ENCODE measurements at places on chromosomes 12 and 14.
A peak's percentile ranks its signal among the peaks of the same experiment; 100 is the strongest.

DNA sequence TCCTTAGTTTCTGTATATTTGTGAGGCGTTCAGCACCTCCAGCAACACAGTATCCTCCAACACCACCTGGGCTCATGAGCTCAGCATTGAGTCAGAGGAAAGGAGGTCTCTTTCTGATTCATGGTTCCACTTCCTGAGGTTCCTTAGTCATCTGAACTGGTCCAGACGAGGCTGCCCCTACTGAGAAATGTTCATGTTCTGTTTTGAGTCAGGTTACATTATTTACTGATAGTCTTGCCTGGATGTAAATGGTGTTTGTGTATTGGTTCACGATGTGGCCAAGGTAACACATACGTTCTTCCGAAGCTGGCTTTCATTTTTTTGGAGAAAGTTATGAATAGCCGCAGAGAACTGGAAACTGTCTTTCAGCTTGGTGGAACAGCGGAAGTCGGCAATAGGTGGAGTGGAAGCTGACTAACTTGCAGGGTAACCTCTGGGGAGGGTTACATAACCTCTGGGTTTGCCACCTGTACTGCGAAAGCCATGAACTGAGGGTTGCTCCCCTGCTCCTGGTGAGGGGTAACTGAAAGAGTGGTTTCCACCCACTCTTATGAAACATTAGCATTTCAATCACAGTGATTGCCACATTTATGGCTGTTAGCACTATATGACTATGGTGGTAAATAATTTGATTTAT is 42.2 kb upstream of the MANSC4 start:
- no peak for DNase-seq

DNA sequence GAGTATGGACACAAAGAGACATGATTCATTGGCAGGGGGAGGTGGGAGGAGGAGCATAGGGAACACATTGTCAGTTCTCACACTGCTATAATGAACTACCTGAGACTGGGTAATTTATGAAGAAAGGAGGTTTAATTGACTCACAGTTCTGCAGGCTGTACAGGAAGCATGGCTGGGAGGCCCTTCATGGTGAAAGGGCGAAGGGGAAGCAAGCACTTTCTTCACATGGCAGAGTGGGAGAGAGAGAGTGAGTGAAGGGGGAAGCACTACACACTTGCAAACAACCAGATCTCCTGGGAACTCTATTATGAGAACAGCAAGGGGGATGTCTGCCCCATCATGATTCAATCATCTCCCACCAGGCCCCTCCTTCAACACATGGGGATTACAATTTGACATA is 391.8 kb downstream of the BMP4 start:
- DNase-seq = no peak

- no peak for DNase-seq
Observed at GRCh38 chr12:119576915-119577314, 16.7 kb upstream of the TMEM233 start.

DNA sequence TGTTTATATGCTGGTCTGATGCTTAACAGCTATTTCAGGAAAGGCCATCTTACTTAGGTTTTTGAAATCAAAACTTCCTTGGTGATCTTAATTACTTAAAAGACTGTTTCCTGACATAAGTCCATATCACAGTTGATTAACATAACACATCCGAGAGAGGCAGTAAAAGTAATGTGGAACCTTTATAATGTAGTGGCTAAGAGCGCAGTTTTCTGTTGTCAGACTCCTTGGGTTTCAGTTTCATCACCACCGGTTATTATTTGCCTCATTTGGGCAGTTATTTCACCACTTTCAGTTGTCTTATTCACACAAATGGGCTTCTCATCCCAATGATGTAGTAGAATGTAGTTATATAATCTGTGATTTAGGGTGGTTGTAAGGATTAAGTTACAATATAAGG is 30.9 kb downstream of the TBC1D15 start:
- peak; percentile 87 for DNase-seq

GRCh38 chr12:1922075-1922709 is 3.7 kb upstream of the CACNA2D4 start:
- DNase-seq = no peak

- DNase-seq = no peak
Observed at GRCh38 chr12:7872566-7873319, at the start of gene SLC2A14. SLC2A14 (minus strand) TSS chr12:7872915; CDS start chr12:7869880, 3,035 bp downstream.

- DNase-seq = no peak
Observed at GRCh38 chr12:54277823-54278276, 2.1 kb downstream of the CBX5 start.

- DNase-seq = no peak
Observed at GRCh38 chr12:88951860-88952561, 371.7 kb upstream of the KITLG start.

DNA sequence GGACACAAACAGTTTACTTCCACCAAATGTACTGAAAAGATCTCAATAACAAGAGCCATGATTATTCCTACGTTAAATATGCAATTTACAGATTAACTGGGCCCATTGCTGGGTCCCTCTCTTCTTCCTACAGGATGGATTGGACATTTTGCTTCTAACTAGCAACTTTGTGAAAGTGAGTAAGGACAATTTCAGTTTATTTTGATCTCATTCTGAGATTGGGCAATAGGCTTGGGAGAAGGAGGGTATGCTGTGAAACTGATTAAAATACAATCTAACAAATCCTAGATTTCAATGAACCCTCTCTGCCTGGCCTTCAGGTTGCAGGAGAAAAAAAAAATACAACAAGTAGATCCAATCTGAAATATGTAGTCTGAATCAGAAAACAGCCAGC is 121.5 kb downstream of the PRKD1 start:
- DNase-seq = no peak

GRCh38 chr14:101826351-101826750 is 64.8 kb downstream of the PPP2R5C start:
- DNase-seq = no peak

DNA sequence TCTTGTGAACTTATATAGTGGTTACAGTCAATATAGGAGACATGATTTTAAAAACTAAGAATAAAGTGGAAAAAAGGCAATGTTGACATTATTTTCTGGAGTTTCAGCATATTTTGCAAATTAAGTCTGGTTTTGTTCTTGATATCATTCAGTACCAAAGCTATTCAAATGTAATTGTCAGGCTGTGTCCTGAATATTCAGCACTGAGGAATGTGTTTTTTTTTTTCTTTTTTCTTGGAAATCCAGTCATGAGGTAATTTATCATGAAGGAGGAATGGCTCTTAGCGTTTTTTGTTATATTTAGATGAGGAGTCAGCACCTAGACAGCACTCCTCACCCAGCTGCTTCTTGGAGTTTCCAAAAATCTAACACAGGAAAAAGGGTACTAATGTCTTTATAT is 225.5 kb downstream of the CCDC91 start:
- no peak for DNase-seq

DNA sequence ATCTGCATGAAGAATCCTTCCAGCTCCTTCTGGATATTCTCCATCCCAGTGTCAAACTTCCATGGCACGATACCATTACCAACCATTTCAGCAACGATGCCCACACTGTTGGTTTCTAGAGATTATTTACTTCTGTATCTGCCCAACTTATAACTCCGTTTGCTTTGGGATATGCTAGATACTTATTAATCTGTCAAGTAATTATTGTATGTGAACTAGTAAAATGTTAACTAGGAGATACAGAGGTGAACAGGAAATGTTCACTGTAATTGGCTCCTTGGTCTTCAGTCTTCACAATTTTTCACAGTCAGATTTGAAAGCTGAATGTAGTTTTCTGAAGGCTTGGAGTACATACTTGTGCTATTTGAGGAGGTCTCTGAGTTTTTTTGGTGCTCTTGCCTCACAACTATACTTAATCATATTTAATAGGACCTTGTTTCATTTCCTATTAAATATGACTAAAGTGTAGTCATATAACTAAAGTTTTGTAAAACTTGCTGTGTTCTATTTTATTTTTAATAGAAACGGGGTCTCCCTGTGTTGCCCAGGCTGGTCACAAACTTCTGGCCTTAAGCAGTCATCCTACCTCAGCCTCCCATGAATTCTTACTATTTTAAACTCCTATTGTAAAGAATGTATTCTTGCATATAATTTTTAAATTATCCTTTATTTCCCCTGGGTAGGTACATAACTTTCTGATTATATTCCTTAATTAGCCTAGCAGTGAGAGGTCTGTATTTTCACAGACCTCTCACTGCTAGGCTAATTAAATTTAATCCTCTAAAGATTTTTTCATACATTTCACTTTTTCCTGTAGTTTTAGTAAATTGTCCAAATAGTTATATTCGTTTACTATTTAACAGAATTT is 79.7 kb downstream of the FGD4 start:
- DNase-seq = no peak
